ENCODE measurements at places on chromosomes 2 and 18.

DNA sequence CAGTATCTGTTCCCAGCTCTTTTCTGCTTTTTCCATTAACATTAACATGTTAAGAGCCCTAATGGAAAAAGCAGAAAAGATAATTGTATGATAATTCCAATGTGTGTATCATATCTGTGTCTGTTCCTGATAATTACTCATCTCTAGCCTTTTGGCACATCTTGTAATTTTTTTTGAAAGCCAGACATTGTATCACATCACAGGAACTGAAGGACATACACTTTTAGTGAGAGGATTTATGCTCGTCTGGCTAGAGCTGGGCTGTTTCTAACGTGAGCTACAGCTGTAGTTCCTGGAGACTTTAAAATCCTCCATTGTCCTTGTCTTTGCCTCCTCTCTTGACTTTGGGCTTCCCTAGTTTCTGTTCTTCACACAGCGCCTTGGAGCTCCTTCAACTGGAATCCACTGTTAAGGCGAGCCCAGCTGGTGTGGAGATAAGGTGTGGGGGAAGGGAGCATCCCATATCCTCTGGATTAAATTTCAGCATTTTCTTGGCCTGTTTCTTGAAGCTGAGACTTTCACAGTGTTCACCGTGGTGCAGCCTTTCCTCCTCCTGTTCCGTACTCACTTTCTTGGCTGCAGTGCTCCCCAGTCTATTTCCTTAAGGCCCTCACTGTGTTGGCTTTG is 211.5 kb downstream of the GALR1 start:
- DNase-seq, result peak; percentile 6

DNA sequence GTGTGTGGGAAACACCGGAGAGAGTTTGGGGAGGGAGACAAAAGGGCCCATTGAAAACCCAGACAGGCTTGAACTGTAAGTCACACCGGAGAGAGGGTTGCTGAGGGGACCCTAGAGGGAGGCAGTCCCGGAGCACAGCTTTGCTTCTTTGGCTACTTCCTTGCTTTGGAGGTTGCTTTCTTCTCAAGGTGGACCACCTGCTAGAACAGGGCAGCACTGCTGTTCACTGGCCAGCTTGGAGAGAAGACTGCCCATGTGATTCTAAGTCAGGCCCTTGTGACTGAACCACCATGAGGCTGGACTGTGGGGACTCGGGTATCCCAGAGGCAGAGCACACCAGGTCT is 4.4 kb downstream of the ACTG2 start:
- no peak for DNase-seq

GRCh38 chr2:233470839-233471238 is 95.7 kb downstream of the USP40 start:
- DNase-seq, result no peak

DNA sequence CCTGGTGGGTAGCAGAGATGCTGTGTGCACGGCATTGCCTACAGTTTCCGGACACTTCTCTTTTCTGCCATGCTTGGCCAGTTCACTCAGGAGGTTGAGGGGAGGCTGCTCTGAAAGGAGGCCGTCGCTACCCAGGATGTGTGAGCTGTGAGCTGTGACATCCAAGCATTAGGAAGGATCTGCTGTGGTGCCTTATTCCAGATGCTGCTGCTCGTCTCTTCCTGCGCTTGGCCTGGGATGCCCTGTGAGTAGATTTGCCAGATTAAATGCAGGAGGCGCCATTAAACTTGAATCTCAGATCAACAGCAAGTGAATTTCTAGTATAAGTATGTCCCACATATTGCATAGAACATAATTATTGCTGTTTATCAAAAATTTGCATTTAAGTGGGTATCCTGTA is 124.2 kb upstream of the SIX3 start:
- no peak for DNase-seq

DNA sequence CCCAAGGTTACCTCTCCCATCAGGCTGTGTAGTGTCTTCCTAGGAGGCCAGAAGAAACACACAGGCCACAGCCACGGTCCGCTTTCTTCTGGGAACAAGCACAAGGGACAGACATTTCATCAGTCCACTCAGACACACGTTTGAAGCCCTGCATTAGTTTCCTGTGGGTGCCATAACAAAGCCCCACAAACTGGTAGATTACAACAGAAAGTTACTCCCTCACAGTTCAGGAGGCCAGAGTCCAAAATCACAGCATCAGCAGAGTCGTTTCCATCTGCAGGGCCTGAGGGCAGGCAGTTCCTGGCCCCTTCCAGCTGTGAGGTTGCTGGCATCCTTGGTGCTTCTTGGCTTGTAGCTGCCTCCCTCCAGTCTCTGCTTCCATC is 8.8 kb upstream of the PRLH start:
- DNase-seq, result no peak
